ENCODE measurements at places on chromosomes 13 and 19. TPM values are rescaled to one million over a fixed set of nuclear protein-coding genes. Genes with fewer than 3 reads are reported as not detected.

ZNF541 gene
- 0.38 TPM for polyA plus RNA-seq

KASH5 gene
- 0.18 TPM for polyA plus RNA-seq

MEF2B gene
- 4.2 TPM for polyA plus RNA-seq

TRPC4 gene
- 5.0 TPM for polyA plus RNA-seq

FLT3LG gene
- 4.6 TPM for polyA plus RNA-seq

LMTK3 gene
- polyA plus RNA-seq, result 3.7 TPM

UBE2L5 gene
- 0.66 TPM for polyA plus RNA-seq

LAIR1 gene
- polyA plus RNA-seq, result 3.4 TPM
